ENCODE measurements at places on chromosomes 3 and 15.

DNA sequence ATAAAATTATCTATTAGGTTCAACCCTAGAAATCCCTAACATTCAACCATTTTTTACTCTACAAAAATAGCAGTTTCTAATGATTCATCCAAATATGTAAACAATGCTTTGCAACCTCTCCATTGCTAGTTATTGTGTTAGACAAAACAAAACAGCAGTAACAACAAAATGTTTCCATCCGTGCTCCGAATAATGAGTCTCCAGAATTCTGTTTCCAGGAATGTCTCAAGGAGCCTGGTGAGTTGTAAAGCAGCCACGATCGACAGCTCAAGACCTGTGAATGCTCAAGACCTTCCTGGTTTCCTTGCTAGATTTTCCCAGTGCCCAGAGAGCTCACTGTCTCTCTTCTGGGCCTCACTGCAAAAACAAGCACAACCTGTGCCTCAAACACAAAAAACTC lies 49.9 kb downstream of the CHRD start:
- no peak for DNase-seq

DNA sequence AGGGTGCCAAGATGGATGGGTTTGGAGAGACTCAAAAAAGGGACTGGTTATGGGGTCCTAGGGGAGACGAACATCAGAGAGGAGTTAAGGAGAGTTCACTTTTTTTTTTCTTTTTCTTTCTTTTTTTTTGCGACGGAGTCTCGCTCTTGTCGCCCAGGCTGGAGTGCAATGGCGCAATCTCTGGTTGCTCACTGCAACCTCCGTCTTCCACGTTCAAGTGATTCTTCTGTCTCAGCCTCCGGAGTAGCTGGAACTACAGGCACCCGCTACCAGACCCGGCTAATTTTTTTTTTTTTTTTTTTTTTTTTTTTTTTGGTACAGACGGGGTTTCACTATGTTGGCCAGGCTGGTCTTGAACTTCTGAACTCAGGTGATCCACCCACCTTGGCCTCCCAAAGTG lies 1.2 kb downstream of the SPINT1 start:
- no peak for DNase-seq

DNA sequence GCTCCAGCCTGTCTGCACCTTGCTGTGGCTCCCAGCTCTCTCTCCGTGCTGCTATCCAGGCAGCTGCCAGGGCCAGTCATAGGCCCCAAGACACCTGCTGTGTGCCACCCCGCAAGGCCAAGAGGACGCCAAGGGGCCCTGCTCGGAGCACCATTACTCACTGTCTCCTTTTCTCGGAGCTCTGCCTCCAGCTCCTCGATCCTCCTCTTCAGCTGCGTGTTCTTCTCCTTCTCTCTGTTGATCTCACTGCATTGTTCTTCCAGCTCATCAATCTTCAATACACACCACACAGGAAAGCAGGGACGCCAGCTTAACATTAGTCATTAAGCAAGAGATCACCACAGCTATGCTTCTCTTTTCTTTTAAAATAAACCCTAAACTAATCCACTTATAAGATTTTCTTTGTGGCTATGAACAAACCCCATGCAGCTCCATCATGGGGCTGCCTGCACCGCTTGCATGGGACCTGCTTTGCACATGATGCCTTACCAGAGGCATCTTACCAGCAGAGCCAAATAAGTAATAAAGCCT lies 42.6 kb downstream of the WHAMM start:
- no peak for DNase-seq

GRCh38 chr3:59749291-59749690 lies 699.5 kb upstream of the CFAP20DC start:
- no peak for DNase-seq

All from activated T-cell treated with anti-CD3 and anti-CD28 coated beads for 24 hours (primary cell).